Neural crest cell (in vitro differentiated cells): ENCODE measurements at places on chromosomes 11 and 22. TPM values are rescaled to one million over a fixed set of nuclear protein-coding genes. Genes with fewer than 3 reads are reported as not detected.

DNA sequence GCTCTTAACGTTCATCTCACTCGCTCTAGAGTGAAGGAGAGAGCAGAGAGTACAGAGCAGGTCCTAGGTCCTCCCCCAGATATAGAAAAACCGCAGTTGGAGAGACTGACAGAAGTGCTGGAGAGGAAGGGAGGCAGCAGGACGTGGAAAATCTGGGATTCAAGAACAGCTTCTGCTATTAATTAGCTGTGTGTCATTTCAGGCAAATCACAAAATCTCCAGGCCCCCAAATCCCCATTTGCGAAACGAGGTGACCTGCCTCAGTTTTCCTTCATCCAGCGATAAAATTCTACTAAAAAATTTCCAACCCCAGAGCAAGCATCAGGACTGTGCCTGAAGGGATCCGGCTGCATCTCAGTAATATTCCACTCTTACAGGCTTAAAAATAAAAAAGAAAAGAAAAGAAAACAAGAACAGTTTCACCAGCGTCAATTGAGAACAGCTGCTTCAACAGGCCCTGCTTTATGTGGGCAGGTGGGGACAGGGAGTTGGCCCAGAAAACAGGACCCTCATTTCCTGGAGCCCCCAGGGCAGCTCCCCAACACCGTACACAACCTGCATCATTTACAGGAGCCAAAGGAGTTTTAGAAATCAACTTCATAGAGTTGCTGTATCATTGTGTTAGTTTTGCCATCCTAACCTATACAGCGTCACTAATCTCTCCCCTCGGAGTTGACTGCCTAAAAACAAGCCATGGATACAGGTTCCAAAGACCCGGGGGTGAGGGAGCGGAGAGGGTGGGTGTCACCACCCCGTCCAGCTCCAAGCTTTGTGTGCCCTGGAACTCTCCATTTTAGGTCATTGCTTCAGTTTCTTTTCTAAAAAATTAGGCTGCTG is 2.3 kb upstream of the MALAT1 start:
- no peak for DNase-seq

- DNase-seq, result no peak
Measured at GRCh38 chr22:17489101-17489500, 74.2 kb upstream of the SLC25A18 start.

- no peak for DNase-seq
Measured at GRCh38 chr11:926341-926916, 759 bp downstream of the AP2A2 start.

GRCh38 chr11:74492084-74492483 is 1.4 kb downstream of the LIPT2 start:
- no peak for DNase-seq

DNA sequence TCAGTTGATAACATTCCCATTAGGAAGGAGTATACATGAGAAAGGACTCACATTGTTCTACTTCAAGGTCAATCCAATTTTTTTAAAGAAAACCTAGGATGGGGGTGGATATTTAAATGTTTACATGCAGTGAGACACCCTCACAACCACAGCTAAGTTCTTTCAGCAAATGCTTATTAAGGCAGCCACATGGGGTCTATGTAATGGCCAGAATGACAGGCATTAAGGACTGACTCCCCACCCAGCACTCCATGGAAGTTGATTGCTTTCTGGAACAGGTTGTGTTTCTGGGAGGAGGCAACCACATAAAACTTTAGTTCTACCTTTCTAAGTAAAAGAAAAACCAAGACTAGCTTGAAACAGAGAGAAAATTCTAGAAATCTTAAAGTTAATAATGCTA is 662.0 kb upstream of the CCDC90B start:
- no peak for DNase-seq

DNA sequence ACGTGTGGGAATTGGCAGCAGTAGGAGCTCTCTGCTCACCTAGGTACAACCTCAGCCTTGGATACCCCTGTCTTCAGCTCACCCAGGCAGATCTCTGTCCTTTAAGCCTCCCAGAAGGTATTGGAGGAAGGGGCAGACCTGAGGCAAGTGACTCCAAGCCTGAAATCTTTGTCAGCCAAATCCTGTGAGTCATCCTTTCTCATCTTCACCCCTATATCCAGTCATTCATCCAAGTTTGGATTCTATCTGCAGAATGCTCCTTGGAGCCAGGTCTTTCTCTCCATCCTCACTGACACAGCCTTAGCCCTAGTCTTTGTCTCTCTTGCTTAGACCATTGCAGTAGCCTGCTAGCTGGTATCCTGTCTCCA is 10.4 kb upstream of the THY1 start:
- DNase-seq, result no peak

- DNase-seq, result no peak
Measured at GRCh38 chr22:35135165-35135564, 69.2 kb downstream of the ISX start.

Gene ADM
- total RNA-seq, result 12.3 and 13.9 TPM in 2 replicates
